ENCODE measurements at places on chromosomes 3 and 15. TPM values are rescaled to one million over a fixed set of nuclear protein-coding genes. Genes with fewer than 3 reads are reported as not detected.

DNA sequence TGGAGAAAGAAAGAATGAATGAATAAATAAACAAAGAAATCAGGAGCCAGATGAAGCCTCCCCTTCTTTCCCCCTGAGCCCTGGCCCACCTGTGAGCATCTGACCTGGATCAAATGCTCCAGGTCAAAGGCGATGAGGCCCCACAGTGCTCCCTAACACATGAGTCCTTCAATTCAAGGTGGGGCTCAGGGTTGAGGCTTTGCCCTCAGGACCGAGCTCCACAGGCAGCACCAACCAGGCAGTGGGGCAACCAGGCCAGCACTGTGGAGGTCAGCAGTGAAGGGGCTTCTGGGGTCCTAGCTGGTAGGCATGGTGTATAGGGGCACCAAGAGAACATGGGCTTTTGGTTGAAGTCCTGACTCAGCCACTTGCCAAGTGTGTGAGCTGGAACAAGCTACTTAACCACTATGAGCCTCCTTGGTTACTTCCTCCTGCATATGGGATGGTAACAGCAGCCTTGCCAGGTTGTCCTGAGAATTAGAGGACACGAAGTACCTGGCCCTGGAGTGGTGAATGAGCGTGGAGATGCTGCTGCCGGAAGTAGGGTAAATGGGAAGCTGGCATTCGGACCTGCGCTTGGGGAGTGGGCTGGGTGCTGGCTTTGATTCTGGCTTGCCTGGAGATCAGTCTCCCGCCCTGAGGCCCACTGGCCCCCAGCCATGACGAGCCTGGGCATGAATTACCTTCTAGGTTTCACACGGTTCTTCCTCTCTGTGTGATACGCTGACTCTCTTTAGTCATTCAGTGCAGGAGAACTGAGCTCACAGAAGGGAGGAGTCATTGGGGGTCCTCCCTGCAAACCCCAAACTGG, 10.0 kb upstream of the PAQR5 start:
- H3K27me3 ChIP-seq, result no peaks in the 10 kb centered on the region
- H3K36me3 ChIP-seq, result no peaks in the 10 kb centered on the region
- H3K27ac ChIP-seq, result no peak overlapping the region
- H3K4me1 ChIP-seq, result no peaks in the 10 kb centered on the region
- no peak for DNase-seq
- no peak overlapping the region for H3K4me3 ChIP-seq

DNA sequence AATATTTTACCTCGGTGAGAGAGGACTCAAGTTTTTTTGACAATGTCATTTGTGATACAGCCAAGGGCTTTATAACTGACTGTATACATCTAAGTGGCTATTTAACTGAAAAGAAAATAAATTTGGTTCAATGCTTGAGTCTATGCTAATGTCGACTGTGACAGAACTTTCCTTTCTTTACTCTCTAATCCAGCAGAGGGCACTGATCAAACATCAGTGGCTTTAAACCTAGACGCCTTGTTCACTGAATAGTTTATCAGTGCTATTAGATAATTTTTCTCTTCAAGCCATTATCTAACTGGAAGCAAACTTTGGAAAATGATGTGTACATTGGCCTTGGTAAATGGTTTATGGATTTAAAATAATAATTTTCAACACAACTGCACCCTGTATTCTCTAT, 285.1 kb downstream of the CHL1 start:
- no peak for DNase-seq
- no peak overlapping the region for H3K27ac ChIP-seq
- no peaks in the 10 kb centered on the region for H3K4me1 ChIP-seq

DNA sequence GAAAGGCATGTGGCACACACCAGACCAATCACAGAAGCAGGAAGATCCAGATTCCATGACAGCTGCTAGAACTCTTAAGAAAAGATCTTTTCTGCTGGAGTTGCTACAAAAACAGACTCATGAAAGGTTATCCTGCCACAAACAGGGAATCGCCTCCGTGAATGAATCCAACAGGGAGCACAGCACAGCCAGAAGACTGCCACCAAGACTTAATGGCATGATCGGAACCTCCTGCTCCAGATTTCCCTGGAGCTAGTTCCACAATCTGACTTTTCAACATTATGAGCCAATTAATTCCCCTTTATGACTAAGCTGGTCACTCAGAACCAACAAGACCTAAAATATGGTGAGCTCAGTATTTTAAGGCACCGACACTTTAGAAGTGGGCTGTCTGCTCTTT, 232.5 kb downstream of the FOXP1 start:
- no peak overlapping the region for H3K4me3 ChIP-seq
- no peaks in the 10 kb centered on the region for H3K27me3 ChIP-seq
- H3K36me3 ChIP-seq, result no peaks in the 10 kb centered on the region
- H3K27ac ChIP-seq, result no peak overlapping the region

GRCh38 chr15:65033659-65034269, 4.3 kb upstream of the MTFMT start:
- peak overlapping the region; percentile 20 for H3K27ac ChIP-seq
- no peak overlapping the region for H3K4me3 ChIP-seq
- no peak for DNase-seq
- no peaks in the 10 kb centered on the region for H3K27me3 ChIP-seq

GRCh38 chr3:63343674-63344073, 65.6 kb downstream of the SYNPR start:
- no peaks in the 10 kb centered on the region for H3K4me1 ChIP-seq
- H3K27me3 ChIP-seq, result no peaks in the 10 kb centered on the region
- no peak for DNase-seq
- no peaks in the 10 kb centered on the region for H3K36me3 ChIP-seq

- H3K27me3 ChIP-seq, result no peaks in the 10 kb centered on the region
- no peak overlapping the region for H3K4me3 ChIP-seq
- peaks cover 55% of the 10 kb centered on the region for H3K4me1 ChIP-seq
- peak overlapping the region; percentile 89 for H3K27ac ChIP-seq
- DNase-seq, result no peak
- H3K36me3 ChIP-seq, result no peaks in the 10 kb centered on the region
Observed at GRCh38 chr15:75723171-75723846, 10.7 kb upstream of the CSPG4 start.

- H3K27me3 ChIP-seq, result no peaks in the 10 kb centered on the region
- DNase-seq, result no peak
- H3K27ac ChIP-seq, result no peak overlapping the region
- no peaks in the 10 kb centered on the region for H3K36me3 ChIP-seq
- no peaks in the 10 kb centered on the region for H3K4me1 ChIP-seq
Observed at GRCh38 chr3:182309120-182309519, 484.2 kb upstream of the ATP11B start.

- no peaks in the 10 kb centered on the region for H3K36me3 ChIP-seq
- H3K4me3 ChIP-seq, result no peak overlapping the region
- DNase-seq, result no peak
- no peaks in the 10 kb centered on the region for H3K27me3 ChIP-seq
Observed at GRCh38 chr3:195129072-195129643, 141.8 kb downstream of the XXYLT1 start.

DNA sequence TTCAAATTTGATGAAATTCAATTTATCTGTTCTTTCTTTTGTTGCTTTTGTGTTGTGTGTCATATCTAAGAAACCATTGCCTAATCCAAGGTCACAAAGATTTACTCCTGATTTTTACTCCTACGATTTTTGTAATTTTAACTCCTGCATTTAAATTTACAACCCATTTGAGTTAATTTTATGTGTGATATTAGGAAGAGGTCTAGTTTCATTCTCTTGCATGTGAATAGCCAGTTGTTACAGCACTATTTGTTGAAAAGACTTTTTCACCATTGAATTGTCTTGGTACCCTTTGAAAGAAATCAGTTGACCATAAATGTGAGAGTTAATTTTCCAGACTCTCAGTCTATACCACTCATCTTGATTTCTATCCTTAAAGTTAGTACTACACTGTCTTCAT, 23.9 kb downstream of the CRTAP start:
- no peaks in the 10 kb centered on the region for H3K4me1 ChIP-seq
- no peak overlapping the region for H3K4me3 ChIP-seq
- H3K27ac ChIP-seq, result no peak overlapping the region
- peaks cover 73% of the 10 kb centered on the region for H3K36me3 ChIP-seq
- H3K27me3 ChIP-seq, result no peaks in the 10 kb centered on the region

GRCh38 chr15:68801572-68802148, 19.0 kb downstream of the ANP32A start:
- H3K4me1 ChIP-seq, result peaks cover 58% of the 10 kb centered on the region
- no peak for DNase-seq
- no peaks in the 10 kb centered on the region for H3K36me3 ChIP-seq
- no peaks in the 10 kb centered on the region for H3K27me3 ChIP-seq

GRCh38 chr3:6189384-6189783, 671.5 kb upstream of the GRM7 start:
- H3K27ac ChIP-seq, result no peak overlapping the region
- no peaks in the 10 kb centered on the region for H3K4me1 ChIP-seq
- DNase-seq, result no peak
- no peaks in the 10 kb centered on the region for H3K27me3 ChIP-seq
- H3K36me3 ChIP-seq, result no peaks in the 10 kb centered on the region

The IFRD2 gene
- 97.5 TPM for total RNA-seq

The GOLGA8N gene
- 6.4 TPM for total RNA-seq
